ENCODE measurements at places on chromosomes 7 and 10.

DNA sequence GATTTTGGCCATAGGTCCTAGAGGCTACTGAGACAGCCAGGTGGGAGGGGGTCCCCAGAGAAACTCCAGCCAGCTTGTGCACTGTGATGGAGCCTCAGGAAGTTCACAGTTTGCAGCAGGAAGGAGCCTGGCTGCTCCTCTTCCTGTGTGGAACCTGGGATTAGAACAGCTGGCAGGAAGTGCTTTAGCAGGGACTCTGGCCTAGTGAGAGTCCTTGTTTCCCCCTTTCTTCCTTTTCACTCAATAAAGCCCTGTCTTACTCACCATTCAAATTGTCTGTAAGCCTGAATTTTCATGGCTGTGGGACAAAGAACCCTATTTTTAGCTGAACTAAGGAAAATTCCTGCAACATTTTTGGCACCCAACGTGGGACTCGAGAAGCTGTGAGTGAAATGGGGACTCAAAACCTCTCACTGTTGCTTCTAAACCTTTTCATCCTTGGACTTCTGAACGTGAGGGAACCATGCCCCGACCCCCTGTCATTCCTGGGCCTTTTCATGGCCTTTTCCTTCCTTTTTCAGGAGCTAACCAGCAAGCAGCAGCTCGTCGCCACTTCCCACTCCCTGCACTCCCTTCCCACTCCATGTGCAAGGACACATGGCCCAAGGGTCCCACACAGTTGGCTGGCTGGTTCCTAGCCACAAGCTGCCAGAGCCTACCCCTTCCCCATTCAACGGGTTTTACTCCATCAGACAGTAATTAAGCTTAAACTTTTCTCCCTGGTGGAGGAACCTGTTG is 32.8 kb upstream of the SORCS3 start:
- DNase-seq = no peak

GRCh38 chr10:60186315-60187071 is 203.2 kb downstream of the ANK3 start:
- no peak for DNase-seq

DNA sequence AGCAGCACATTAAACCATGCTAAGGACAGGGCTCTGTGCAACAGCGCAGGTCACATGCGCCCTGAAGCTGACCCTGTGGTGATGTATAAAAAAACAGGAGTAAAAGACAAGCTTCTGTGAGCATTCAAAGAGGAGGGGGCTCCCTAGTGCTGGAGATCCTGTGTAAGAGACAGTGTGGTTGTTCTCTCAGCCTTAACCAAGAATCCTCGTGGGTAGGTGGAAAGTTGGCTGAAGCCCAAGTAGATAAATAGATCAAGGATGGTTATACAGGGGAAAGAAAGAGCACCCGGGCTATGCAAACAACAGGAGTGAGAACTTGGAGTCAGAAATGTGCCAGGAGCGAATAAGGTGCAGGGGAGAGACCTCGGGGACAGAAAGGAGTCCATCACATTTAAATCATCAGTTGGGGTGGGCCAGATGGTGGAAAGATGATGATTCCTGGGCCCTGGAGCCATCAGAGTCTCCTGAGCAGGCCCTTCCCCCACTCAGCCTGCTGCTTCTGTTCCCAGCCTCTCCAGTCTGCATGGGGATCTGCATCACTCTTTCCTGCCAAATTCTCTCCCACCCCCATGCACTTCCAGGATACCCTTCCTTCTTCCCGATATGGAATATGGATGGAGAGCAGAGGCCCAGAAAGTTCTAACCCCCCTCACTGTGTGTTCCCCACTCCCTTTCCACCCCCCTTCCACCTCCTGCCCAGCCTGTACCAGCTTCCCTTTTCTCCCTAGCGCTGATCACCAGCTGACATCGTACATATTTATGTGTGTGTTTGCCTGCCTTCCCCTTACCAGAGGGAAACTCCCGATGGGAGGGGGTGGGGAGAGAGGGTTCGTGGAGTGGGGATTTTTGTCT is 78.1 kb upstream of the PRR15 start:
- no peak for DNase-seq

GRCh38 chr7:116732788-116733694 is 61.0 kb downstream of the MET start:
- DNase-seq = no peak

GRCh38 chr10:31838065-31838464 is 90.6 kb downstream of the ARHGAP12 start:
- DNase-seq = no peak

DNA sequence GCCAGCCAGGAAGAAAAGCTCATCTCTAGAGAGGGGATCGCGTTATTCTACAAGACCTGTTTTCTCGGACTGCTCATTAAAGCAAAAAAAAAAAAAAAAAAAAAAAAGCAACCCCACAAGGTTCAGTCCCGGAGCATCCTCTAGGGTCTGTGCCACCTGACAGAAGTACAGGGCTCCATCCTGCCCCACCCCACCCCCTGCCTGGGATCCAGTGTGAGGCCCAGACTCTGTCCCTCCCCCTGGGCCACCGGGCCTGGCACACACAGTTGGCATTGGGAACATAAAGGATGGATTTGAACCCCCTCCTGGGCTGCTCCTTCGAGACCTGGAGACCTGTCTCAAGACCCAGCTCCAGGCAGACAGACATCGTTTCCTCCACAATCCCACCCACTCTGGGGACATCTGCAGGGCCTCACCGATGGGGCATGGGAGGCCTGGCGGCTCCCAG is 688 bp downstream of the ORAI2 start:
- DNase-seq = no peak

- DNase-seq = no peak
Measured at GRCh38 chr10:79246209-79246581, 101.1 kb upstream of the PPIF start.

DNA sequence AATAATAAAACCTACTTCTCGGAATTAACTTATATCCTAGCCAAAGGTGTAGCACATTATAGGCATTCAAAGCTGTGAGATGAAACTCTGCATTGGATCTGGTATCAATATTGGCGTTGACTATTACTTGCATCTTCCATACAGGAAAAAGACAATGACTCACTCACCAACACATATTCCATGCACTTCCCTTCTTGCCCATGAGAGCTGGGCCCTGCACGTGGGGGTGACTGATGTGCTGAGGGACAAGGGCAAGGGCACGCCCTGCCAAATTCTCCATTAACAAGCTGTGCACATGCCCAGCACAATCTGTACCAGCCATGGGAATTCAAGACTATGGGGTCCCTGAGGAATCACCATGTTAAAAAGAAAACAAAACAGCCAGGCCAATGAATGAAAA is 188.1 kb upstream of the PDE1C start:
- no peak for DNase-seq

DNA sequence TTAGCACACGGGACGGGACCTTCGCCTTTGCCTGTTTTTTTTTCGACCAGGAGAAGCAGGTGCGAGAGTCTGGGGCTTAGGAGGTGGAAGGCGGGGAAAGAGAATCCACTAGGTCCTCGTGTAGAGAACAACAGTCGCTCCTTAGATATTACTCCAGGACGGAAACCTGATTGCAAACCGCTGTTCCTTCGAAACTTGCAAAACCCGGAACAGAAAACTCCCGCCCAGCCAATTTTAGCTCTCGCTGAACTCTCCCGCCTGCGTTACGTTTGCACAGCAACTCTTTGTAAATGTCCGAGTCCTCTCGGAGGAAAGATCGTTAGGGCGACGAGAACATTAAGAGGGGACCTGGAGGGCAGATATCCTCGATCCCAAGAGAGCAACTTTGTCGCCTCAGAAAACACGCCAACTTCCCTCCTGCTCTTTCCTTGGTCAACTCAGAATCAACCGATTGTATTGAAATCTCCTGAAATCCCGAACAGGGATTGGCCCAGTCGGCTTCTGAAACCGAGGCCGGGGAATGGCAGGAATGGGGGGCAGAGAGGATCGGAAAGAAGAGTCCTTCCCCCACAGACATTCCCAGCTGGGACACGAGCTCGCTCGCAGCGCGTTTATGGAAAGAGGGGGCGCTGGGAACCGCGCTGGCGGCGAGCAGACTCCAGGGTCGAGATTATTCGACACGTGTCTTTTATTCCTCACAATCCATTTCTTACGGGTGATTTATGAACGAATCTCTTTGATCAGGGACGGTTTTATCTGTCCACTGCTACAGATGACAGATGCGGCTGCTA is 9.9 kb downstream of the TWIST1 start:
- no peak for DNase-seq

DNA sequence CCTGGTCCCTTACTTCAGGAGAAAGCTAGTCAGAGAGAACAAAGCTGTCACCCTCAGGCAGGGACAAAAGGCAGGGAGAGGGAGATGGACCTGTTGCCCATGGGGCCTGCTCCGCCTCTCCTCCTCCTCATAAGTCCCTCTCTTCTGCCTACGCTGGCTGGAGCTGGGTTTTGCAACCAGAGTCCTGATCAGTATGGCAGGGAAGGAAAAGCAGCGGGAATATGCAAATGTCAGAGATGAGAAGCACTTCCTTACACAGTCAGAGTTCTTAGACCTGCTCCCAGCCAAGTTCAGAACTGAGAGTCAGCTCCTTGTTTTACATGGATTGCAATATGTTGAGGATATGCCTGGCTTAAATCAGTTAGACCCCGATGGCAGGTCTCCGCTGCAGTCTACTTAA is 231.1 kb downstream of the ADAM12 start:
- DNase-seq = no peak

DNA sequence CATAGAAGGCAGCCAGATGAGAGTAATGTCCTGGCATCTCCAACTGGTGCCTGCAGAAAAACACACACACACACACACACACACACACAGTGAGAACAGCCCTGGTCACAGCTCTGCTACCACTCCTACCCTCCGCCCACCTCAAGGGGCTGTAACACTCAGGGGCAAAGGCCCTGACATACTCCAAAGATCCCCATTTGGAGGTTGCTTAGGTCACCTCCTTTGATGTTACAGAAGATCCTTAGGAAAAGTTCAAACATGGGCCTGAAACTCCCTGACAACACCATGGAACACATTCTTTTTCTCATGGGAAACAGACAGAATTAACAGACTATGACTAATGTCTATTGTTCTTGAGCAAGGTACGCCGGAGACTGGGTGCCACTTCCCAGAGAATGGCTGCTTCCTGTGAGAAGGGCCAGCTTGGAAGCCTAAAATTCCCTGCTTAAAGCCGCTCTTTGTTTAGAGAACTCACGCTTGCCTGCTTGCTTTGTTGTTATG is 27.7 kb downstream of the DENND11 start:
- DNase-seq = no peak

DNA sequence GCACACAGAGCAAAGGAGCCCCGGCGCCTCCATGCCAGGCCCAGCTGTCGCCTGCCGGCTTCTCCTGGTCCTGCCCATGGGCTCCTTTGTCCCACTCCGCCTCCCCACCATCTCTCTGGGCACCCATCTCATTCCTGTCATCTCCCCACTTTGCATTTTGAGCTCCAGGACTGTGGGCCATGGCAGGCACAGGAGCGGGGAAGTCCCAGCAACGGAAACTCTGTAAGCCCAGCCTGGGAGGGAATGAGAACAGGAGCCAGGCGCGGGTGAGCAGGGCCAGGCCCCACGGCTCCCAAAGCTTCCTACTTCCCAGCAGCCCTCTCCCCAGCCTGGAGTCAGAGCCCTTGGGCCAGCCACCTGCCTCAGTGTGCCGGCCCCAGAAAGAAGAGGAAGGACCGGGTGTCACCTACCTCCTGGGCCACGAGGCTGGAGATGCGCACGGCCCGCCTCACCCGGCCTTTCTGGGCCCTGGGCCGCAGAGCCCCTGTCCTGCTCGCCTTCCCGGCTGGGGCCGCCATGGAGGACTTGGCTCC is 23.1 kb downstream of the KCNH2 start:
- no peak for DNase-seq

DNA sequence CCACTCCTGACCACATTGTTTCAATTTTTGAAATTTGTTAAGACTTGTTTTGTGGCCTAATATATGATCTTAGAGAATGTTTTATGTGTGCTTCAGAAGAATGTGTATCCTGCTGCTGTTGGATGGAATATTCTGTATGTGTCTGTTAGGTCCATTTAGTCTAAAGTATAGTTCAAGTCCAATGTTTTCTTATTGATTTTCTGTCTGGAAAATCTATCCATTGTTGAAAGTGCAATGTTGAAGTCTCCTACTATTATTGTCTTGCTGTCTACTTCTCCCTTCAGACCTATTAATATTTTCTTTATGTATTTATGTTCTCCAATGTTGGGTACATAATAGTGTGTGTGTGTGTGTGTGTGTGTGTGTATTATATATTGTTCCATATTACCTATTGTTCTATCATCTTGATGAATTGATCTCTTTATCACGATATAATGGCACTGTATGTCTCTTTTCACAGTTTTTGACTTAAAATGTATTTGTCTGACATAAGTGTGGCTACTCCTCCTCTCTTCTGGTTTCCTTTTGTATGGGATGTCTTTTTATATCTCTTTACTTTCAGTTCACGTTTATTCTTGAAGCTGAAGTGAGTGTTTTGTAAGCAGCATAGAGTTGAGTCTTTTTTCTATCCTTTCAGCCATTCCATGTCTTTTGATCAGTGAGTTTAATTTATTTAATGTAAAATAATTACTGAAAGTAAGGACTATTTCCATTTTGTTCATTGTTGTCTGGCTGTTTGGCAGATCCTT is 61.3 kb downstream of the AKR1D1 start:
- no peak for DNase-seq

Measured in effector memory CD8-positive, alpha-beta T cell (primary cell).